HEK293T (cell line): ENCODE measurements at places on chromosomes 13 and 19.

DNA sequence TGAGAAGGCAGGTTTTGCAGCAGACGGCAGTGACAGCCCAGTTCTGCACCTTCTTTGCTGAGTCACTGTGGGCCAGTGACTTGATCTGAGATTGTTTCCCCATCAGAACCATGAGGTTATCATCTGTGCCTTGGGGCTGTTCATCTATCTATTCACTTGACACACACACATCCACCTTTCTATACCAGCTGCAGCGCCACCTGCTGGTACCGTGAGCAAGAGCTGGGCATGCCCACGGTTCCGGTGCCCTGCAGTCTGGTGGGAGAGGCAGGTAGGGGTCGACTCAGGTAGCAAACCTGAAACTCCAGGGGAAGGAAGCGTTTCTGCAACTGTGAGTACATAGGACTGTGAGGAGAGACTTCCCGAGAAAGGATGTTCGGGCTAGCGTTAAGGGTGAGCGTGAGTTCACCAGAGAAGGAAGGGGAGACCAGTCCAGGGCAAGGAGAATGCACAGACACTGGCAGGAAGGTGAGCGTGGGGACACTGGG is 7.5 kb upstream of the LIN7B start:
- no peak for DNase-seq

GRCh38 chr13:26469602-26470001 is 87.9 kb upstream of the WASF3 start:
- no peak for DNase-seq

- DNase-seq, result no peak
Observed at GRCh38 chr13:60765700-60766411, 368.8 kb downstream of the TDRD3 start.

DNA sequence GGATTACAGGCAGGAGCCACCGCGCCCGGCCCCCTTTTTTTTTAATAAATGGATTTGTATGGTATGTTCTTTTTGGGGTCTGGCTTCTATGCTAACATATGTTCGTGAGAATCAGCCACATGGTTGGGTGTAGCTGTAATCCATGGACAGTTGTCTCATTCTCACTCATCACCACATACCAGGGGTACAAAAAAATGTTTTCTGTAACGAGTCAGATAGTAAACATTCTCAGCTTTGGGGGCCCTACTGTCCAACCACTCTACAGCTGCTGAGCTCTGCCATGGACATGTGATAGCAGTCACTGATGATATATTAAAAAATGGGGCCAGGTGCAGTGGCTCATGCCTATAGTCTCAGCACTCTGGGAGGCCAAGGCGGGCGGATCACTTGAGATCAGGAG is 5.1 kb upstream of the RETN start:
- DNase-seq, result no peak

DNA sequence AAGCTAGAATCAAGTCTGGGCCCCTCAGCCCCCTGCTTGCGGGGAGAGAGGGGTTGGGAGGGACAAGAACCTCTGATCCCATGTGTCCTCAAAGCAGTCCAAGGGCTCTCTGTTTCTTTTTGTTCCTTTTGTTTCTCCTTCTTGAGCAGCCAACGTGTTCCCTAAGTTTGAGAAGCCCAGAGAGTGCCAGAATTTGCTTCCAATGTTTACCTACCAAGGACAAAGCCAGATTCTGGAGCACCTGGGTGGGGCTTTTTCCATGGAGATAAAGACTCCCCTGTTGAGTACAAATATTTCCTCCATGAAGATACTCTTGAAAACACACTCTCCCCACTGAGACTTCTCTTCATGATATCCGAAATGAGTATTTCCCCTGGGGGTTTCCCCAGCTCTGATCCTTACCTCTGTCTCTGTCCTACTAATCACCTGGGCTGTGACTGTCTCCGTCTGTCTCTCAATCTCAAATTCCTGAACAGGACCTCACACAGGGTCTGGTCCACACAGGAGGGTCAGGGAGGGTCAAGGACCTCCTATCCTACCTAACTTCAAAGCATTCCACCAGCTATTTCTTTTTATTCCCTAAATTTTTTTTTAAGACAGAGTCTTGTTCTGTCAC is 27.4 kb downstream of the CD177 start:
- no peak for DNase-seq

DNA sequence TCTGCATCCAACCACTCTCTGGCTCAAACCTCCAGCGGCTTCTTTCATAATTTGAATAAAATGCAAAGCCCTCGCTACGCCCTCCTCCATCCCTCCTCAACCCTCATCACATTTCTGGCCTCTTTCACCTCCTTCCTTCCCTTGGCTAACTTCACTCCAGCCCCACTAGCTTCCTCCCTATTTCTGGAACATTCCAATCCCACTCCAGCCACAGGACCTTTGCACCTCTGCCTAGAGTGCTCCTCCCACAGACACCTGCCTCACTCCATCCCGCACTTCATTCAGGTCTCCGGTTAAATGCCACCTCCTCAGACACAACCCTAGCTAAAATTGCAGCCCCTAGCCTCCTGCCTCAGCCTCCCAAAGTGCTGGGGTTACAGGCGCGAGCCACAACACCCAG is 7.9 kb upstream of the DPF1 start:
- no peak for DNase-seq
